ENCODE measurements at places on chromosomes 13 and 19.

DNA sequence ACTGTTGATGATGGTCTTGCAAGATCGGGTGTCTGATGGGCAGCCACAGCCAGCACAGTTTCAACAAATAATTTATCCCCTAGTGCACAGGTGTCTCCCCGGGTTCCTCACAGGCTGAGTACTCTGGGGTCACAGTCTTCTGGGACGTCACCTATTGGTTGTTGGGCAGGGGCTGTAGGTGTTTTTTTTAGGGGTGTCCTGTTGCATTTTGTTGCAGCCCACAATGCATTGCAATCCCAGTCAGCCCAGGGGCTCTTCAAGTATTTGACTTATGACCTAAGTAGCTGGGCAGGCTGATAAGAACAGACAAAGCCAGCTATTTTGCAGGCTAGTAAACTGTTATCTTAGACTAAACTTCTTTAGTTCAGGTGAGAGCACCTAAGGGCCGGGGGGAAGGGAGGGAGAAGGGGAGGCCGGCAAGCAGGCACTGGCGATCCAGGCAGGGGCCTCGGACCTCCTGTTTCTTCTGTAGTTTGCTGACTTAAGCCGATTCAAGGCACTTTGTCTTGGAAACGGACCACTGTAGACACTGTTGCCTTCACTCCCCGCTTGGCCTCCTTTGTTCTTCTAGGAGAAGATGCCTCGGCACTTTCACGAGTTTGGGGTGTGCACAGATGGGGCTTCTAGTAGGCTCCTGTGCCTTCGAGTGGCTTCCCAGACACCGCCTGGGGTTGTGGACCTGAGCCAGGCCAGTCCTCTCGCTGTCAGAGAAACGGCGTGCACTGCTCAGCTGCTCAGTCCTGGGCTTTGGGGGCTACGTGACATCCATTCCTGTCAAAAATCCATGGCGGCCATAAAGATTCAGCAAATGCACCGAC, 33.9 kb upstream of the GRTP1 start:
- no peak for DNase-seq

GRCh38 chr19:16836115-16837034, 7.2 kb downstream of the SIN3B start:
- peak; percentile 13 for DNase-seq

GRCh38 chr19:15291089-15291488, 41.2 kb downstream of the BRD4 start:
- no peak for DNase-seq

DNA sequence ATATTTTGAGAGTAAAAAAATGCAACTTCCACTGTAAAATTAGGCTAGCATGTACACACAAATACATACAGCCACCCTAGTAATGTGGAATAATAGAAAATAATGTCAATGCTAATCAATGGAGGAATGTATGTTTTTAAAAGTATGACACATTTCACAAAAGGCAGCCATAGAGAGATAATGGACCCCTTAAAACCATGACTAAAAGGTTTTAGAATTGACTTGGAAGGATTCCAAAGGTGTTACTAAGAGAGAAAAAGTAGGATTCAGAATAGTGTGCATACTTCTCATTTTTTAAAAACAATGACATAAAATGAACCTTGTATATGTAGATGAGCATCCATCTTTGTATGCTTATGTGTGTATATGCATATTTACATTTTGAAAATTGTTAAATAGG, 597.9 kb upstream of the PCDH9 start:
- DNase-seq, result no peak

DNA sequence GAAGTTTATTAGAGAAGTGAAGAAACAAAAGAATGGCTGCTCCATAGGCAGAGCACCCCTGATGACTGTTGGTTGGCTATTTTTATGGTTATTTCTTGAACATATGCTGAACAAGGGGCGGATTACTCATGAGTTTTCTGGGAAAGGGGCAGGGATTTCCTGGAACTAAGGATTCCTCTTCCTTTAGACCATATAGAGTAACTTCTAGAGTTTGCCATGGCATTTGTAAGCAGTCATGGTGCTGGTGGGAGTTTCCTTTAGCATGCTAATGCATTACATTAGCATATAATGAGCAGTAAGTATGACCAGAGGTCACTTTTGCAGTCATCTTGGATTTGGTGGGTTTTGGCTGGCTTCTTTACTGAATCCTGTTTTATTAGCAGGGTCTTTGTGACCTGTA, 38.7 kb upstream of the PCDH8 start:
- DNase-seq, result no peak

GRCh38 chr19:12782424-12783290, 7.3 kb upstream of the HOOK2 start:
- DNase-seq, result peak; percentile 87

All from WERI-Rb-1 (cell line).